Activated CD8-positive, alpha-beta memory T cell treated with anti-CD3 and anti-CD28 coated beads for 4 hours (primary cell): ENCODE measurements at places on chromosomes 16 and 17.

GRCh38 chr17:57051886-57052361, 33.1 kb upstream of the AKAP1 start:
- DNase-seq = no peak

- DNase-seq = no peak
Observed at GRCh38 chr17:73910821-73911515, 266.7 kb upstream of the SDK2 start.

DNA sequence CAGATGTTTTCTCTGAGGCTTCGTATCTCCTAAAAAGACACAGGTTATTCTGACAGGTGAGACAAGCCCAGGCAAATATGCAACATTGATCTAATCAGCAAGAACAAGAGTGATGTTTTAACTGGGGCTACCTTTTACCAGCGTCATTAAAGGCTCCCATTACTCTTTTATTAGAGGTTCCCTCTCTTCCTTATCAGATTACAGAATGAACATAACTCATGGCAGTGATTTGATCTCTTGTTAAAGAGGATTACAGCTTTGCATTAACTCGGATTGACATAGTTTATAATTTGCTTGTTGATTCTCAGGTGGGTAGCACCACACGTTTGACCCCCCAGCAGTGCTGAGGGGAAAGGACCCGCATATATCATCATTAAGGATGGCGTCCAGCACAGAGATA, 90.5 kb downstream of the AATF start:
- DNase-seq = no peak

DNA sequence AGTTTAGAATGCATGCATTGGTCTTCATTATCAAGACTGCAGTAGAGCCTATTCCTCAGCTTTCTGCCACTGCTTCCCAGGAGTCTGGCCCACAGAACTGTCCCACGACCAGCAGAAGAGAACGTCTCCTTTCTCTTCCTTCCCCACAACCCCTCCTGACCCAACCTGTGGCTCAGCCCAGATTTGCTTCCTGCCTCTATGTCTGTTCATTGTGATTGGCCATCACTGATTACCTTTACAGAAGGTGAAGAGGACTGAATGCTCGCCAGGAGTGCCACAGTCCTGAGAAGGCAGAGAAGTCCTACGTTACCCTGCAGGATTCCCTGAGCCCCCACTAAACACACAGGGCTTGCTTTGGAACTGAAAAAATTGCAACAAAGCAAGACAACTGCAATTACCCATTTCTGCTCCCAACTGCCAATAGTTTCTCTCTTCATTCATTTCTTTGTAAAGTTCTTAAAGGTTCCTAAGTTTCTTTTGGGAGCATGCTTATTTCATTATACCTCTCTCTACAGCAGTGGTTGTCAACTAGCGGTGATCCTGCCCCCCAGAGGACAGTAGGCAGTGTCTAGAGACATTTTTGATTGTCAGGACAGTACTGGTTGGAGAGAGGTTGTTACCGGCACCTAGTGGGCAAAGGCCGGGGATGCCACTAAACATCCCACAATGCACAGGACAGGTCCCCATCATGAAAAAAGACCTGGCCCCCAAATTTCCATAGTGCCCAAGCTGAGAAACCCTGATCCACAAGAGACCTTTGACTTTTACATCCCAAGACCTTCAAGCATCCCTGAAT, 4.5 kb upstream of the NAT9 start:
- no peak for DNase-seq

DNA sequence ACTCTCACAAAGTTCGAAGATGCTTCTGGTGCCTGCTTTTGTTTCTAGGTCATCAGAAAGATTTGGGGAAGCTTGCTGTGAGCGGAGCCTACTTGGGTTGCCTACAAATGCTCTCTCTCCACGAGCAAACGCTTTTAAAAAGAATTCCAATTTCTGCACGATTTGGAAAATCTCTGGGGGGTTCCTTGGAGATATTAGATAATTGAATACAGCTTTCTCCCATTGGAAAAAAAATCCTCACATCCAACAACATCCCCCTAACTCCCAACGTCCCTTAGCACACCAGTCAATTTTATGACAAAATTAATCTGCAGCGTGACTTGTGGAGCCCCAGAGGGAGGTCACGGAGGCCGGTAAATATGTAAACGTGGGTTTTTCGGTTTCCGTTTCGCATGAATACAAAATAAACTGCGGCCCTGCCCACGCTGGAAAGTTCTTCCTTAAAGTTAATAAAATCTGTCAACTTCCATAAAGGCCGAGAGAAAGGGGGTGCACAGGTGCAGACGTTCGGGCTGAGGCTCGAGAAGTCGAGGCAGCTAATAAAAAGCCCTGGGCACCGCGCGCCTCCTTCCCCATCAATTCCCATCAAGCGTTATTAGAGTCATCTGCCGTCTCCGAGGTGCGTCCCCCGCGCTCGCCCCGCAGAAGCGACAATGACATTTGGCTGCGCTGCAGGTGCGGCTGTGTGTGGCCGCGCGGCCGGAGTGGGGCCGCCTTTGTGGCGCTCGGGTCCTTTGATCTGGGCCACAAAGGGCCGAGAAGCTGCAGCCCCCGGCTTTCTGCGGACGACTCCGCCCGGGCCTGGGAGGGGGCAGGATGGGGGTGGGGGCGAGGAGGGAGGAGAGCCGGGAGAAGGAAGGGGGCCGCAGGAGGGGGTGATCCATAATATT, 37.6 kb downstream of the SALL1 start:
- DNase-seq = no peak

GRCh38 chr16:4231367-4231766, 10.5 kb downstream of the SRL start:
- no peak for DNase-seq

- DNase-seq = no peak
Observed at GRCh38 chr16:62041401-62041800, 5.2 kb upstream of the CDH8 start.

DNA sequence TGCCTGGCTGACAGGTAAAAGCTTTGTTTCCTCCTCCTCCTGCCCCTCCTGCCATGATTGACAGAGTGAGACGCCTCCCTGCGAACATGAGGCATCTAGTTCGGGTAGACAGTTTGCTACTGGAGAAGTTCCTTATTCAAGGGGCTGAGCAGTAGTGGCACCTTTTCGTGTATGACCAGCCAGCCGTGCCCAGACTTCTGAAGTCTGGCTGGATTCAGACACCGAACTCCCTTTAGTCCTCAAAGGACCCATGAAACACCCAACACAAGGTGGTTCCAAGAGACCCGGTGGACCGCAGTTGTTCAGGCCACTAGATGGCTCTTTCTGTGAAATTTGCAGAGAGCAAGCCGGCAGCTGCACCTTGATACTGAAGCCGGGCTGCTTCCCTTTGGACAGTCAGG, 192.8 kb downstream of the XYLT1 start:
- DNase-seq = no peak

GRCh38 chr17:57535249-57535966, 209.7 kb downstream of the CCDC182 start:
- DNase-seq = no peak

- DNase-seq = no peak
Observed at GRCh38 chr17:57413848-57414651, 157.7 kb downstream of the MSI2 start.

GRCh38 chr17:4329838-4330237, 36.6 kb downstream of the UBE2G1 start:
- no peak for DNase-seq

- no peak for DNase-seq
Observed at GRCh38 chr17:73142872-73143381, 21.9 kb upstream of the SSTR2 start.

- DNase-seq = no peak
Observed at GRCh38 chr17:71111934-71112333, 942.6 kb downstream of the KCNJ2 start.

DNA sequence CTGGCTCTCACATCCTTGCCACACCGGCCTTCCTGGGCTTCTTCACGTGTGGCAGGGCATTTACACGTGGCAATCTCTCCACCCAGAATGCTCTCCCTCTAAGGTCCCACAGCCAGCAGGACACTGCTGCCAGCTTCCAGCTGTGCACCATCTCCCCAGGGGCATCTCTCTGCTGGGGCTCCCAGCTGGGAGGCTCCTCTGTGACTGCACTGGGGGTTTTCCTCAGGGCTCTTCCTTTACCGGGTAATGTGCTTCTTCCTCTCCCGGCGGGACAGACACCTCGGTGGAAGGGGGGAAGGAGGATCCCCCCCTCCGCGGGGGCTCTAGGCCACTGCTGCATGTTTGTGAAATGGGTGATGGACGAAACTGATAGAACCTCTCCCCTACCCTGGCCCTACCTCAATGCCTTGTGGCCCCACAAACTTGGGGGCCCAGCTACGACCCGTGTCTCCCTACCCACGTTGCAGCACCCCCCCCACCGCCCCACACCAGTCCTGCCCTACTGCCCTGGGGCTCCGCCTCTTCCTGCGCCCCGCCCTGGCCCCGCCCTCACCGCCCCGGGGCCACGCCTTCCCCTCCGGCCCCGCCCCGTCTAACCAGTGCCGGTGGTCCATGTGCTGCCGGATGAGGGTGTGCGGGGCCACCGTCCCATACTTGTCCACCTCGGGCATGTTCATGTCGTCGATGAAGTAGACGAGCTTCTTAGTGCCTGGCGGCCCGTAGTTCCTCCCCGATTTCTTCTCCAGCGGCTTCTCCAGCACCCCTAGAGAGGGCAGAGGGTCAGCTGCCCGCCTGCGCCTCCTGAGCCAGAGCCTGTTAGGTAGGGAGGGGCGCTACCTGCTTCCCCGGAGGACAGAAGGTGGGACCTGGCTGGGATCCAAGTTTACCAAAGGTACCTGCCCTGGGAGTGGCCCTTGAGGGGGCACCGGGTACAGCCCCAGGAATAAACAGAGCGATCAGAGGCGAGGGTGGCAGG, 92.6 kb downstream of the DNAH17 start:
- DNase-seq = peak; percentile 38

DNA sequence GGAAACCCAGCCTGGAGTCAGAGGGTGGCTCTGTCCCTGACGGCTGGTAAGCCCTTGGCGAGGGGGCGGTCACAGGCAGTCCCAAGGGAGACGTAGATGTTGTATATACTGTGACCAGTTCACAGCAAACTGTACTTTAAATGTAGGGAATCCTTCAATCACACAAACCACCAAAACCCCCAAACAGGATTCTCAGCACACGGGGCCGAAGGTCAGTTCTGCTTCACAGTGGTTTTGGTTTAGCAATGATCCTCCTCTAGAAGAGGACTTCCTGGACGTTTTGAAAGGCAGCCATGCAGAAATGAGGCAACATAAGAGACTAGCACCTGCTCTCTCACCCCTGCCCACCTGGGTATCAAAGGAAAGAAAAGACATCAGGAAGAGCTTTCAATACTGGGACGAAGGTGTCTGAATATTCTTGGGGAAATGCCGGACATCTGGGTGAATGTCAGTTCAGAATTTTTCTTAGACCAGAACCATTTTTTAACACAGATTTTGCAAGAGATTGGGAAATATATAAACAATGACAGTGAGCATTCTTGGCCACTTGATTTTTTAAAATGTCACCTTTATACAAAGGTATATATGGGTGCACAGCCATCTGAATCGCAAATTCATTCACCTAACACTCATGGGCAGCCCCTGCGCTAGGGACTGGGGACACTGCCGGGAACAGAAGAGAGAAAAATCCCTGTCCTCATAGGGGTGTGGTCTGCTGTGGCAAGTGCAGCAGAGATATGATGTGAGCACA, 74.2 kb downstream of the CRISPLD2 start:
- DNase-seq = no peak

DNA sequence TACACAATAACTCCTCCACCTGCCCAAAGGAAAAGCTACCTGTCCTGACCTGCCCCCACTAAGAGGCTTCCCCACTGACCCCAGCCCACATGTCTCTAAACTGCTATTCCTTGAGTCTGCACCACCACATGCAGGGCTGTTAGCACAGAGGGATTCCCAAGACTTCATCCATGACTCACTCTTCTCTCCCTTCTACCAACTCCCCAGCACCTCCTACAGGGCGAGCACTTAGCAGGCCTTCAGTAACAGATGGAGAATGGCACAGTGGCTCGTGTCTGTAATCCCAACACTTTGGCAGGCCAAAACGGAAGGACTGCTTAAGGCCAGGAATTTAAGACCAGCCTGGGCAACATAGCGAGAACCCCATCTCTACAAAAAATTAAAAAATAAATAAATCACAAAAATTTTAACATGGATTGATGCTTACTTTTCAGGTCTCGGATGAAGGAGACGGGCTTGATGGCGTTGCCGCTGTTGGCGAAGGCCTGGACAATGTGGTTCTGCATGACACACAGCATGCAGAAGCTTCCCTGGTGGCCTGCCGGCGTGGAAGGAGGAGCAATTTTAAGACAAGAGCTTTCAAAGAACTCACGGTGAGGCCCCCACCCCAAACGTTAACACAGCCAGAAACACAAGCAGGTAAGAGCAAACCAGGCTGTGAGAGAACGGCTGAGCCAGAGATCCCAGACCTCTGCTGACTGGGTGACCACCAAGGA, 12.0 kb downstream of the USP36 start:
- DNase-seq = no peak

DNA sequence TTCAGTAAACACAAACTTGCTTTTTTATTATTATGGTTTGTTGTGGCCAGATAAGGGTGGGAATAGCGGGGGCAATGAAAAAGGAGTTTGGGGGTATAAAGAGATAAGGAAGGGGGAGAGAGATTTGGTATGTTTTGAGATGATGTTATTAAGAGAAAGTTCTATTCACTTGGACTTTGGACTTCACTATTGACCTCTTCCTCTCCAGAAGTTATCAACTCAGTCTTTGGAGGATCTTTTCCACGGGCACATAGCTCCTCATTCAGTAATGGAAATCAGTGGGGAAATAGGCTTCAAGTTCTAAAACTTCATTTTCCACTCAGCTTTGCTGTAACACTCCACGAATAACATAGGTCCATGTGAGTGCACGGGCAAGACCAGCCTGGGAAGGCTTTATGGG, 23.2 kb downstream of the PROCA1 start:
- DNase-seq = no peak

- peak; percentile 33 for DNase-seq
Observed at GRCh38 chr16:22188595-22189442, 17.3 kb upstream of the EEF2K start.

- DNase-seq = no peak
Observed at GRCh38 chr16:9970796-9971195, 211.4 kb downstream of the GRIN2A start.

GRCh38 chr16:70715055-70715858, 29.4 kb upstream of the MTSS2 start:
- no peak for DNase-seq

DNA sequence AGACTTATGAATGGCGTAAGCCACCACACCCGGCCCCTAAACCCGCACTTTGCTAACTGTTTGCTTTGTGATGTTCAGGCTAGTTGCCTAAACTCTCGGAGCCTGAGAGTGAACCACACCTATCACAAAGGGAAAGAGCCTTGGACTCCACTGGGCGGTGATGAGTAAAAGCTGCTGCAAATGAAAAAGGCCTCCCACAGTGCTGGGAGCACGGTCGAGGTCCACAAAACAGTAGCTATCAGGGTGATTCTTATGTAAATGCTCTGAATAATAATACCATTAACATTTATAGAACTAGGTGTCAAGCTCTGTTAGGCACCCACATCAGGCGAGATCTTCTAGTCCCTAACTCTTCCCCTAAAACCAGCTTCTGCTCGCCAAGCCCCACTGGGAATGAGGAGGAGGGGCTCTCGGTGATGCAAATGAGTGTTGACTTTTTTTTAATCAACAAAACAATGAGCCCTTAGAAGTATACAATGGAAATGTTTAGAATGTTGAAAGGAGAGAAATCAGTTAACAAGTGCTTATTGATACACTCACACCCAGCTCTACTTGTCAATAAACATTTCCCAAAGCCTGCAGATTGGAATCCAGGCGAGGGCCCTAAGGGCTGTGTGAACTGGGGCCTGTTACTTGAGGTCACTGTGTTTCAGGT, 19.8 kb downstream of the FBRS start:
- no peak for DNase-seq
